ENCODE measurements at places on chromosomes 3 and 15.

- DNase-seq, result no peak
These were observed 32.3 kb upstream of the CYP11A1 start for GRCh38 chr15:74399511-74400312.

DNA sequence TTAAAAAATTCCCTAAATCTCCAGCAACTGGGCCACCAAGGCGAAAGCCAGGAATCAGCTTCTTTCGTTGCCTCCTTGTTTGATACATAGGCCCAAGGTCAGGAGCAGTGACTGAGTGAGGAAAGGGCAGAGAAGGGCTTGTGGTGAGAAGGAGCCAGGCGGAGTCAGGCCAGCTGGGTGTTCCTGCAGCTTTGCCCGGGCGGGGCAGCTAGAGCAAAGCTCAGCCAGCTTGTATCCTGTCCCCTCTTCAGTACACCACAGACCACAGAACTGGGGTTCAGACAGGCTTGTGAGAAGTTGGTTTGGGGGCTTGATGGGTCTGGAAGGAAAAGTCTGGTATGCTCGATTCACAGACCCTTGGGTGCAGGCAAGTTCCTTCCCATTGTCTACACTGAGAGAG is 52.6 kb downstream of the CCK start:
- DNase-seq, result no peak

GRCh38 chr15:74185710-74186348 is 12.3 kb downstream of the ISLR start:
- DNase-seq, result no peak

DNA sequence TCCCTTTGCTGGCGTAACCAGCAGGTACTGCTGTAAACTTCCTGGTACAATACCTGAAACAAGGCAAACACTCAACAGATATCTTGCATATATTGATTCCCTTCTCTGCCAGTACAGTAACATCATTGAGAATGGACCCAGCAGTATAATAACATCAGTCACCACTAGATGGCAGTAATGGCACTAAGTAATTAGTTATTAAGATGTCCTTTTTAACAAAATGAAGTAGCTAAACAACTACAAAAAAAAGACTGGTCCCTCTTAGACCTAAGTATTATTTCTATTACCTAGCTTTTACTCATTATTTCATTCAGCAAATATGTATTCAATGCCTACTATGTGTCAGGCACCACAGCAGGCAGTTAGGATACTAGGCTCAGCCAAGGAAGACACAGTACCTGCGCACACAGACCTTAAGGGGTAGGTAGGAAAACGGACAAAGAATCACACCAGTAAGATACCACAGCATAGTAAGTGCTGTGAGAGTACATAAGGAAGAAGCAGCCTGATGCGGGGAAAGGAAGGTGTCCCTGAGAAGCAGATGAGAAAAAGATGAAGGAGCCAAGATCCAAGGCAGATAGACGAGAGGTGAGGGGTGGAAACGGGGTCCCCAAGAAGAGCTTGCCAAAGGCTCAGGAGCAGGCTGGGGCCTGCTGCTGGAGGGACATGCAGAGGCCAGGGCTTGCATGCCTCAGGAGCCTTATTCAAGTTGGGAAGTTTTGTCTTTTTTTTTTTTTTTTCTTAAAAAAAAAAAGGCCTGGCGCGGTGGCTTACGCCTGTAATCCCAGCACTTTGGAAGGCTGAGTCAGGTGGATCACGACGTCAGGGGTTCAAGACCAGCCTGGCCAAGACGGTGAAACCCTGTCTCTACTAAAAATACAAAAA is 102.7 kb upstream of the CHD2 start:
- DNase-seq, result peak; percentile 63

- DNase-seq, result no peak
These were observed 137.5 kb downstream of the LRRK1 start for GRCh38 chr15:101056366-101057334.

GRCh38 chr15:40984406-40984805 is 31.1 kb downstream of the CHAC1 start:
- no peak for DNase-seq

- DNase-seq, result peak; percentile 96
These were observed 25.9 kb upstream of the FBN1 start for GRCh38 chr15:48671103-48672022.

DNA sequence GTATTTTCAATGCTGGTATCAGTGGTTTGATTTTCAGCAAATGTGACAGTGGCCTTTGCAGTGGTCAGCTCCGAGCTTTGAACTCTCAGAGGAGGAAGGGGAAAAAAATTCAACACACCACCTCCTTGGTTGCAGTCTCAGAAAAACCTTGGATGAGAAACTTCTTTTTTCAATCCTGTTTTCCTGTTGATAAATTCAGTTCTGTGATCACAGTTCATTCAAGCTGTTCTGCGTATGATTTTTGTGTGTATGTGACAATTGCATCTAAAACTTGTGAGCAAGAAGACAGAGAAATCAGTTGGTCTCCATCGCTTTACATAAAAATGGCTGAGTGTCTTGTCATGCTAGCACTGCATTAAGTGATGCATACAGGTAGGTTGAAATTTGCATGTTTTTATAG is 19.2 kb downstream of the ZBTB38 start:
- DNase-seq, result no peak

DNA sequence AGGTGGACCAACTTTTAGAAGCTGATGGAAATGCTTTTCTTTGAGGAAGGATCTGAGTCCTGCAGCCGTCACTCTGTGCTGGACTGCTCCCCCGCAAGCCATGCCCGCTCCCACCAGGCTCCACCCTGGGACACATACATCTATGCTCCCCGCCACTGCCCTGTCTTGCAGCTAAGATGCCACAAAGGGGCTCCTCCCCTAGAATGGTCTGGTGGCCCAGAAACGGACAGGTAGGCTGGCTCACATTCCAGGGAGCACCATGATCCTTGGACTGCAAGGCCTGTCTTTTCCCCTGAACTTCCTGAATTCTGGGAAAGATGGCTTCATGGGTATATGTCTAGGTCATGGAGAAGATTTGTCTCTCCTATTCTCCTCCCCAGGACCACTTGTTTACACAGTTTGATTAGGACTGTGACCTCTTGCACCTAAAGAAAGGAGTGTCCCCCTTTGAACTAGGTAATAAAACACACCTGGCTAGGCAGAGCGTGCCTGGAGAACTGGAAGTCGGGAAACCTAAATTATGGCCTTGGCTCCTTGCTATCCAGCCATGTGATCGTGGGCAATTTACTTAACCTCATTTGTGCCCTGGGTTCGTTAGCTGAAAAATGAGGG is 220.9 kb upstream of the BHLHE40 start:
- DNase-seq, result no peak

DNA sequence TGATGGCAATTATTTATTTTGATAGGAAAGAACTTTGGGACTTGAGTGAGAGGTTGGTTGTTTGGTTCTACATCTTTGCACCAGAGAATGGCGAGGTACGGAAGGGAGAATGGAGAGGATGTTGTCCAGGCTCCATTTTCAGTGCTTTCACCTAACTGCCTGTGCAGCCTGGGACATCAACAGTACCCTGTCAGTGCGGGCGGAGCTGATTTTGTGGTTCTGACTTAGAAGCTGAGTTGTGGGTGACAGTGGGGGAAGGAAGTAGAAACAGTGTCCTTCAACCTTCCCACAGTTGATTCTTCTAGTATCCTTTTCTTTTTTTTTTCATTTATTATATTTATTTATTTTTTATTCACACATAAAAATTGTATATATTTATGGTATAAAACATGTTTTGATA is 95.3 kb downstream of the TIGIT start:
- no peak for DNase-seq

GRCh38 chr15:68352401-68353062 is 75.0 kb downstream of the FEM1B start:
- peak; percentile 98 for DNase-seq

DNA sequence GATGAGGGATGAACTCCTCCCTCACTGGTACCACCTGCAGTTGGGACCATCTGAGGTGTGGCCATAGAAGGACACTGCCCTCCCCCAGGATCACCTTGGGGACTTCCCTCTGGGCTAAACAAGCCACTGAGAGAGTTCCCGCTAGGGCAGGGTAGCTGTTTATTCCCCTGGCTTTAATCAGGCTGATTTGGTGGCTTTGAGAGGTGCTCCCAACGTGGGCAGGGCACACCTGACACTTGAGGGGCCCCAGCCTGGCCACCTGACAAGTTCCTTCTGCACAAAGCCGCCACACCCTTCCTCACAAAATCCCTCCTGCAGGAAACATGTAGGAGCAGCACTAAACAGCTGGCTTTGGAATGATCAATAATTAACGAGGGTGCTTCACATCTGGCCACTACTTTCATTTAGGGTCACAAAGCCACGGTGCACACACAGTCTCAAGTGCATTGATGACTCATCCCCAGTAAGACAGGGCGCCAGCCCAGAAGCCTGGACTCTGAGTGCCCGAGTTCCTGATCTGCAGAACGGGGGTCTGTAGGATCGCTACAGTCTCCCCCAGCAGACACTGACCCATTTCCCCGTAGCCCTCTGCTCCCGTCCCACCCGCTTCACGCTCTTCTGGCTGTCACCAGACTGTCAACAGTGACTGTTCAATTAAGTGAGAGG is 75.1 kb downstream of the ATP10A start:
- DNase-seq, result peak; percentile 37

GRCh38 chr15:33159726-33160453 is 34.6 kb downstream of the FMN1 start:
- no peak for DNase-seq

DNA sequence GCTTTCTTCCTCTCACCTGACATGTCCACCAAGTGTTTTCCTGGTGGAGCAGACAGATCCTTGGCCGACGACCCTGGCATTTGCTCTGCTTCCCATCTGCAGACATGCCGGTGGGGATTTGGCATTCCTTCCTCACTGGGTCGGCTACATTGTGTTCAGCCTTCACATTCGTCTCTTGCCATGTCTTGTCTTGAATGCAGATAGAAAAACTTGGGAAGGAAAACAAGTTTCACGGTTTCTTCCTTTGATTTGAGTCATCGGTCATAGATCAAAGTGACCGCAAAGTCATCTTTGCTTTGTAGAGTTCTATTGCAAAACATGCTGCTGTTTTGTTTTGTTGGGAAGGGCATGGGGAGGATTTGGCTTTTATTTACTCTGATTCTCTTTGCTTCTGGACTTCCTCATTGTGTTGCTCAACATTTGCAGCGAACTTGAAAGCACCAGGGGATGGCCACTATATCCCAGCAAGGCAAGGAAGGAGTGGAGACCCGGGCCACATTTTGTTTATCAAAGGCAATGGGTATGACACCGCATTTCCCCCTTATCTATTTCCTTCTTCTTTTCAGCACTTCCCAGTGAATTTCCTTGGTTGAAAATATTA is 321.3 kb downstream of the CACNA2D3 start:
- DNase-seq, result no peak

GRCh38 chr3:142987080-142987700 is 14.2 kb upstream of the U2SURP start:
- no peak for DNase-seq

DNA sequence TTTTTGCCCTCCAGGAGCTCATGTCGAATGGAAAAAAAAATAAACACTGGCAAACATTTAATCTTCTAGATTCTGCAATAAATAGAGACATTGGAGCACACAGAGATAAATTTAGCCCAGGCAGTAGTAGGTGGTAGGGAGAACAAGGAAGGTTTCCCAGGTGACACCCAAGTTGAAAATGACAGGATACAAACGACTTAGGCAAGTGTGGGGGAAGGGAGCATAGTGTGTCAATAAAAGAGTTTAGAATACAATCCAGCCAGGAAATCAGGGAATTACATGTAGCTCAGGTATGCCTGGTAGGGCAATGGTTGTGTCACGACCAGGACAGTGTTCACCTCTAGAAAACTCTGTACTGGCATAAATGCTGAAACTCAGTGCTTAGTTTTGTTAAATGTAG is 364.6 kb upstream of the AGTR1 start:
- DNase-seq, result no peak

GRCh38 chr3:72152551-72153476 is 367.9 kb upstream of the PROK2 start:
- peak; percentile 70 for DNase-seq

DNA sequence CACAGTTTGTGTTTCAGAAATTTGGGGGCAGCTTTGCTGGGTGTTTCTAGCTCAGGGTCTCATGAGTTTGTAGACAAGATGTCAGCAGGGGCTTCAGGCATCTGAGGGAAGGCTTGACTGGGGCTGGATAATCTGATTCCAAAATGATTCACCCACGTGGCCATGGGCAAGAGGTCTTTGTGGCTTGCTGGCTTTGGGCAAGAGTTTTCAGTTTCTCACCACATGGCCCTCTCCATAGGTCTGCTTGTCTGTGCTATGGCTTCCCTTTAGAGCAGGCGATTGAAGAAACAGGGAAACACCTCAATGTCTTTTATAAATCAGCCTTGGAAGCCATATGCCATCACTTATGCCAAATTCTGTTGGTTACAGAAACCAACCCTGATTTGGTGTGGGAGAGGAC is 11.9 kb downstream of the RPS27L start:
- DNase-seq, result no peak

- no peak for DNase-seq
These were observed 331.7 kb downstream of the RBMS3 start for GRCh38 chr3:29612536-29612935.

- no peak for DNase-seq
These were observed 134.2 kb downstream of the WDR72 start for GRCh38 chr15:53625260-53625659.

DNA sequence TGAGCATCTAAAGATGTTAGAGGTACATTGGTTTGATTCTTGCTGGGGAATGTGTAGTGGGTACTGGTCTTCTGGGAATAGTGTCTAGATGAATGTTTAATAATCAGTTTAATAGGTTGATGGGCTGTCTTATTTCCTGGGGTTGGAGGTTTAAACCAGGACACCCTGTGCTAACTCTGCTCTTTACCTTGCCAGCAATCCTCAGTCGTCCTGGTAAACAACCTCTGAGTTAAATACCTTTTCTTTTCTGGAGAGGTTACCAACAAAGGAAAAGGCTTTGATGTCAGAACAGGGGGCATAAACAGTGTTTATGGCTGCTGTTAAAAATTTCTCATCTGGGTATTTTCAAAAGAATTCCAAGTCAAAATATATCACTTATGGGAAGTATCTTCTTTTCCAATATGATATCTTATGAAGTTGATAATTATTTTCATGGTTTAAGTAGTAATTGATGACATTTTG is 23.5 kb downstream of the MITF start:
- no peak for DNase-seq

DNA sequence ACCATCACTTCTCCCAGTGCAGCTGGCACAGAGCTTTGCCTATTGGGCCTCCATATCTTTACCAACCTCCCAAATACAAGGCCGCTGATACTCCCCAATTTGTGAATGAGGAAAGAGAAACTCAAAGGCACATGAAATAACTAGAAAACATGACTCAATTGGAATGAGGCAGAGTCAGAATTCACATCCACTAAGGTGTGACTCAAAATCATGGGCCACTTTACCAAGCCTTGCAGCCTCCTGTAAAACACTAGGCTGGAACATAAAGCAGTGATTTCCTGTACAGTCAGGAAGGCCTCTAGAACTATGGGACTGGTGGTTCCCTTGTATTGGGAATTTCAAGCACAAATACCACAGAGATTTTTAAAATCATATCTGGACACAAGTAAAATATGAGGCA is 128.6 kb downstream of the DCLK3 start:
- peak; percentile 15 for DNase-seq

GRCh38 chr3:121529308-121529707 is 16.5 kb downstream of the POLQ start:
- no peak for DNase-seq

DNA sequence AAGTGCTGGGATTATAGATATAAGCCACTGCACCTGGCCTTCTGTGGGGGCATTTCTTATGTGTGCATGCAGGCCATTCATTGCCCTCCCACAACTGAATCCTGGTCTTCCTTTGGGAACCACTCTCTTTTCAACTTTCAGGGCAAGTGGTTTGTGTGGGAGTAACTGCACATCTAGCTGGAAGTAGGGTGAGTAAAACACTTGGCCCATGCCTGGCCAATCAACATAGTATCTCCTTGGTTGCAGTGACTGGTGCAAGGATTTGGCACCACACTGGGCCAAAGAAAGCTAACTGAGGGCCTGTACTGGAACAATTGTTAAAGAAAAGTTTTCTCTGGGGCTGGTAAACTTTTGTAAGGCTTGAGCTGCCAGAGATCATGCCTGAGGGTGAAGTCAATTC is 189.2 kb upstream of the FEZF2 start:
- DNase-seq, result peak; percentile 79
